Right ventricle myocardium inferior (tissue), 1 donor: ENCODE measurements at places on chromosomes 12 and 14. TPM values are rescaled to one million over a fixed set of nuclear protein-coding genes. Genes with fewer than 3 reads are reported as not detected.

DNA sequence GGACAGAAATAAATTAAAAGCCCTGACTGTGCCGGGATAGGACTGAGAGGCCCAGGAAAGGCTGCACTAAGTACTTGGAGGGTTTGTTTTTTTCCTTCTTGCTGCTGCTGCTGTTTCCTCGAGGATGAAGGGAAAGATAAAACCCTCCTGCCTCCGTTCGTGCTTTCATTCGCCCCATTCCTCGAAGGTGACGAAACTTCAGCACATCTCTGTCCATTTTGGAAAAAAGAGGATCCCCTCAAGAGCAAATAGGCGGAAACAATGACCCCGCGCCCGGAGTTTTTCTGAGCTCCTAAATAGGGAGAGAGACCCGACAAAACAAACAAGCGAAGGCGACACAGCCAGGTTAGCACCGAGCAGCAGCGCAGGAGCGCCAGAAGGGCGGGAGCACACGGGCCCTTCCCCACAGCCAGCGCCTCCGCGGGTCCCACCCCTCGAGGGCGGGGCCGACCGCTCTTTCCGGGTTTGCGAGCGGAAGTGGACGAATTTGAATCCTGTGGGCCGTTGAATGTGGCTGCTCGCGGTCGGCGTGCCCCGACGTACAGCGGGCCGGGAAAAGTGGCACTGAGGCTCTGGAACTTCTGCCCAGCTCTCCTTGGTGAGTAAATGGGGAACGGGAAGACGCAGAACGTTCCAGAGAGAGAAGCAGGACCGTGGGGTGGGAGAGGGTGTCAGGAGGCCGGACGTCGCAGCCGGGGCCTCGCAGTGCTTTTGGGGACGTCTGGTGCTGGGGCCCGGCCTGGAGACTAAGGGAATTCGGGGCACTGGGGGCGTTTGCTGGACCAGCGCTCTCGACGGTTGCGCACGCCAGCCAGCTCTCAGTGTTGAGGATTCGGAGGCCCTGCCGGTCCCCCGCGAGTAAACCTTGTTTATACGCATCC, at the start of gene G2E3:
Gene G2E3 (plus strand): TSS at position 484 of the 881 bp plus-strand sequence. CDS start 21,922 bp downstream, outside the sequence.
- peak; percentile 94 for DNase-seq

- no peak for DNase-seq
Measured at GRCh38 chr14:26811756-26812305, 214.0 kb upstream of the NOVA1 start.

GRCh38 chr14:102570334-102570995, 22.0 kb upstream of the RCOR1 start:
- no peak for DNase-seq

The HOXC12 gene
- not detected for total RNA-seq

The KRT82 gene
- not detected for total RNA-seq

The ADCY4 gene
- total RNA-seq, result 27.3 TPM
